CD4-positive, alpha-beta T cell treated with Interleukin-17A for 4 hours (primary cell): ENCODE measurements at places on chromosomes 5 and 9.

GRCh38 chr5:167940911-167941310, 350.5 kb upstream of the WWC1 start:
- DNase-seq = no peak

DNA sequence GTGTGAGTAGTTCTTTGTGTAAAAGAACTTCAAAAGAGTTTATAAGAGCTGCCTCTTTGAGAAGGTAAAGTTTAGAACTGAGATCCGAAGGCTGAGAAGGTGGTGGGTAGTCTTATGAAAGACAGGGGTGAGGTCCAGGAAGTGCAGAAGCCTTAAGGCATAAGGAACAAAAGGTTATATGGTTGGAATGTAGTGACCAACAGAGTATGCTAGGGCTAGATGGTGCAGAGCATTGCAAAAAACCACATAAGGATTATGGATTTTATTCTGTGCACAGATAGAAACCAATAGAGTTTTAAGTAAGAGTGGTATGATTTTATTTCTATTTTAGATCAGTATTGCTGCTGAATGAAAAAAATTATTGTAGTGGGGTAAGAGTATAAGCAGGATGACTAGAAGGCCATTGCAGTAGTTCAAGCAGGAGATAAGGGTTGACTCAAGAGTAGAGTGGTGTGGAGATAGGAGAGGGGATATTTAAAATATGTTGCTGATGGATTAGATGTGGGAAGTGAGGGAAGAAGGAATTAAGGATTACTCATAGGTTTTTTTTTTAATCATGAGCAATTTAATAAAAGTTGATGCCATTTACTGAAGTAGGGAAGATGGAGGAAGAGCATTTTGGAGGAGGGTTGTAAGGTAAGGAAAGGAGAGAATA, 3.7 kb downstream of the RECK start:
- no peak for DNase-seq

DNA sequence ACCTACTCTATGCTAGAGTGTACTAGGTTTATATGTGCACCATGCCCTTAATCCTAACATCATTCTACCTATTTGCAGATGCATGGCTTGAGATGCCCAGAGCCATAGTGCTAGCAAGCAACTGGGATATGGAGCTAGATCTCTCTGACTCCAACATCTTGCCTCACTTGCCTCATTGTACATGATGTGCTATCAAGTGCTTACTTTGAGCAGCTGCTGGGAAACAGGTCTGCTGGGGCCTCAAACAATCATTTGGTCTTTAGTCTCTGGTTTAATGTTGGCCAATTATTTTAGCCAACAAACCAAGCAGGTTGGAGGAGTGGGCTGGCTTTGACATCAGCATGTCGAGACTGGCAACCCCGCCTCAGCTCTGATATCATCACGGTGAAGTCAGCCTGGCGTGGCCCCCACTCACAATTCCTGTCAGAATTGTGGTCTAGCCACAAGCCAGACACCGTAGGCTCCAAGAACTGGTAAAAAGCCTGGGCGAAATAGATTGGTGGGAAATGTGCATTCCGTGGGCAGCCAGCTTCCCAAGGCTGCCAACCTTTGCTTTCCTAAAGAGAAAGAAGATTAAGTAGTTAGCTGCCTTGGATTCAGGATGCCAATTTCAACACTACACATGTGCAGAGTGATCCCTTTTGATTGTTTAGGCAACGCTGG, 21.1 kb upstream of the GAS1 start:
- no peak for DNase-seq

GRCh38 chr5:61431923-61432620, 100.0 kb downstream of the ZSWIM6 start:
- no peak for DNase-seq

- DNase-seq = no peak
Measured at GRCh38 chr9:68429631-68430030, 73.2 kb downstream of the PGM5 start.

DNA sequence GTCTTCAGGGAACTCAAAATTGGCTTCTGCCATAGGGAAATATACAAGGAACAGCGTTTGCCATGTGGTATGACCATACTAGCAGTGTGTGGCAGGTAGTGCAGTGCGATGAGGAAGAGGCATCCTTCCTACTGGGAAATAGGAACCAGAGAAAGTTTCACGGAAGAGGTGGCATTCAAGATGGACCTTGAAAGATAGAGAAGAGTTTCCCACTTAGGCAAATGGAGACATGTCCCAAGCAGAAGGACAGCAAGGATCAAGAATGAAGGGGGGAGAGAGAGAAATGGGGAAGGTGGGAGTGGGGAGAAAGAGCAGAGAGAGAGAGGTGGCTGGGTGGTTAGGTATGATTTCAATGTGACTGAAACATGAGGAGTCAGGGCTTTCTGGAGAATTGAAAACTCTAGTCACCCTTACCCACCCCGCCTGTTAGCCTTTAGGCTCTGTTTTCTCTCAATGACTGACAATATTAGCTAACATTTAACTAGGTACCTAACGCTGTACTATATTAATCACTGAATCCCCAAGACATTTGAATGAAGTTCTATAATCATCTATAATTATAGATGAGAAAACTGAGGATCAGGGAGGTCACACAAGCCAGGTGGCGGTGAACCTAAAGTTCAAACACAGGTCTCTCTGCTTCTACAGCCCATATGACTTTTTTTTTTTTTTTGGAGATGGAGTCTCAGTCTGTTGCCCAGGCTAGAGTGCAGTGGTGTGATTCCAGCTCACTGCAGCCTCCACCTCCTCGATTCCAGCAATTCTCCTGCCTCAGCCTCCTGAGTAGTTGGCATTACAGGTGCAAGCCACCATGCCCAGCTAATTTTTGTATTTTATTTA, 171.3 kb downstream of the NR3C1 start:
- no peak for DNase-seq

DNA sequence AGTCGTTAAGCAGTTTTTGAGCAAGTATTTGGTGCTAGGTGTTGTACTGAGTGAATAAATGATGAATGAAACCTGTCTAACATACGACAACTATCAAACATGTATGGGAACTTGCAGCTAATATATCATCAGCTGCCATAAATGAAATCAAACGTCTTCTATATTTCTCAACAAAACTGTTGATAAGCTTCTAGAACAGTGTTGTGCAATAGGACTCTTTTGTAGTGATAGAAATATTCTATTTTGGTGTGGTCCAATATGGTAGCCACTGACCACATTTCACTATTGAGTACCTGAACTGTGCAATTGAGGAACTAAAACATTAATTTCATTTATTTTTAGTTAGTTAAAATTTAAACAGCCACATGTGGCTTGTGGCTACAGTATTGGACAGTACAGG, 16.3 kb upstream of the FYB1 start:
- no peak for DNase-seq

DNA sequence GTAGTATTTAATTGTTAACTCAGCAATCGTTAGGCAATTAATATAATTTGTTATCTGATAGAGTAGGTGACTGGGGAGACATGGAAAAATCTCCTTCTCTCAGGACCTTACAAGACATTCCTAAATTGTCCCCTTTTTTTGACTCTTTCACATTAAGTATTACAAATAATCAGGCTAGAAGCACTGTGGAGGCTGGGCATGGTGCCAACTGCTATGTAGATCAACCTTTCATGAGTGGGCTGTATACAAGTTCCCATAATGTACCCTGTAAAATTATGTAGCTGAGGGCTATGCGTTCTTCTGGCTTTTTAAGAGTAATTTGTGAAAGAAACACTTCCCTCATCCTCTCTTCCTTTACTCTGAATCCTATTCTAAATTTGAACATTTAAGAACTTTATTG, 140.2 kb downstream of the NFIB start:
- DNase-seq = no peak

DNA sequence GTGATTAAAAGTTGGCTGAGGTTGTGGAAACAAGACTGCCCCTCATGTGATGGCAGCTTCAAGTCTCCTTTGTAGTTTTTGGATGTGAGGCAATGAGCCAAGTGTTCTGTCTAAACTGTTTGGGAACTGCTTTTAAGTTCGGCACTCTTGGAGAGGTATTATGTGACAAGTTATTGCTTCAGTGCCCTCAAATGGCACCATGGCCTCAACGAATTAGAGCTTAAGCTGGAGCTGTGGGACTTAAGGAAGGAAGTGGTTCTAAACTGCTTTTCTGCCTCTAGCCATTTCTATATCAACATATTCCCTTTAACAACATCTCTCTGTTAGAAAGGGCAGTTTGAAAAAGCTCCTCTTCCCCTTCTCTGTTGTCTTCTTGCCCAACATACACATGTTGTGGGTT, 227.7 kb downstream of the RFK start:
- no peak for DNase-seq

DNA sequence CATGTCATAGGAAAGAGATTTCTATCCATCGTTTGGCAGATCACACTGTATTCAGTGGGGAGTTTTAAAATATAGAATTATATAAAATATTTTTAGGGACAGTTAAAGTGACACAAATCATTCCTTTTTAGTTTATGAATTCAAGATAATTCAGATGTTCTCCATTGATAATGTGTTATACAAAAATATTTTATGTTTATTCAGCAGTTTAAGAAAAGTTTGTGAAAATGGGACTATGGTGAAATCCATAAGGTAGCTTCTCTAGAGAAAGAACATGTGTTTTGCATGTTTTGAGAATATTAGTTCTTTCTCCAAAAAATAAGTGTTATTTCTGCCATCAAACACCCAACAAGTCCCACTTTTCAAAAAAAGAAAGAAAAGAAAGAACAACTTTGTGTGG, 122.9 kb downstream of the EMB start:
- DNase-seq = no peak

GRCh38 chr5:148911386-148911785, 85.0 kb downstream of the ADRB2 start:
- no peak for DNase-seq

GRCh38 chr9:135144581-135145170, 57.2 kb downstream of the OLFM1 start:
- no peak for DNase-seq

DNA sequence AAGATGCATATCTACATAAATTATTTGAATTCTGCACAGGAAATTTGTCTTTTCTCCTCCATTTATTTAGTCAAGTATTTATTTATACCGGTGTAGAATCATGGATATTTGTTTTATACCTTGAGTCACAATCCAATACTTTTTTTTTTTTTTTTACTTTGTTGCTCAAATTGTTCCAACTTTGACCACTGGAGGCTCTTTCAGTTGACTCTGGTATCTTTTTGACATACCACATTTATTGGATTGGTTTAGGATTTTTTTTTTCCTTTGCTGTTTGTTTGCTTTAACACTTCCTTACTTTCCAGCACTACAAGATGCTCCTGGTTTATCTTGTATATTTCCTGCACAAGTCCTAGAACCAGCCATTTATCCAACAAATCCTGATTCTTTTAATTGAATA, 543.1 kb upstream of the RIOK2 start:
- no peak for DNase-seq
